Pancreas (tissue), 10 donors: ENCODE measurements at places on chromosomes 12 and 14. TPM values are rescaled to one million over a fixed set of nuclear protein-coding genes. Genes with fewer than 3 reads are reported as not detected.

GRCh38 chr14:93749076-93749420, 39.2 kb downstream of the PRIMA1 start:
- H3K36me3 ChIP-seq: no peaks in the 10 kb centered on the region
- H3K4me3 ChIP-seq: no peak overlapping the region
- H3K27me3 ChIP-seq: no peaks in the 10 kb centered on the region
- no peak for DNase-seq
- no peaks in the 10 kb centered on the region for H3K4me1 ChIP-seq

GRCh38 chr14:68624541-68625220, 168.2 kb downstream of the ZFP36L1 start:
- no peak overlapping the region for H3K27ac ChIP-seq
- H3K4me1 ChIP-seq: peaks cover 8% of the 10 kb centered on the region
- DNase-seq: no peak
- no peaks in the 10 kb centered on the region for H3K27me3 ChIP-seq

- H3K4me1 ChIP-seq: no peaks in the 10 kb centered on the region
- DNase-seq: no peak
- H3K4me3 ChIP-seq: no peak overlapping the region
- H3K27me3 ChIP-seq: no peaks in the 10 kb centered on the region
- H3K27ac ChIP-seq: no peak overlapping the region
- no peaks in the 10 kb centered on the region for H3K36me3 ChIP-seq
Observed at GRCh38 chr14:44529026-44529425, 21.9 kb upstream of the FSCB start.

GRCh38 chr14:91413547-91414474, 3.8 kb downstream of the CCDC88C start:
- peak overlapping the region; percentile 48 for H3K27ac ChIP-seq
- no peak overlapping the region for H3K4me3 ChIP-seq
- H3K36me3 ChIP-seq: no peaks in the 10 kb centered on the region
- peaks cover 31% of the 10 kb centered on the region for H3K4me1 ChIP-seq
- no peaks in the 10 kb centered on the region for H3K27me3 ChIP-seq

GRCh38 chr12:48216785-48217184, 13.7 kb upstream of the OR10AD1 start:
- no peaks in the 10 kb centered on the region for H3K36me3 ChIP-seq
- DNase-seq: no peak
- no peak overlapping the region for H3K27ac ChIP-seq
- no peak overlapping the region for H3K4me3 ChIP-seq

DNA sequence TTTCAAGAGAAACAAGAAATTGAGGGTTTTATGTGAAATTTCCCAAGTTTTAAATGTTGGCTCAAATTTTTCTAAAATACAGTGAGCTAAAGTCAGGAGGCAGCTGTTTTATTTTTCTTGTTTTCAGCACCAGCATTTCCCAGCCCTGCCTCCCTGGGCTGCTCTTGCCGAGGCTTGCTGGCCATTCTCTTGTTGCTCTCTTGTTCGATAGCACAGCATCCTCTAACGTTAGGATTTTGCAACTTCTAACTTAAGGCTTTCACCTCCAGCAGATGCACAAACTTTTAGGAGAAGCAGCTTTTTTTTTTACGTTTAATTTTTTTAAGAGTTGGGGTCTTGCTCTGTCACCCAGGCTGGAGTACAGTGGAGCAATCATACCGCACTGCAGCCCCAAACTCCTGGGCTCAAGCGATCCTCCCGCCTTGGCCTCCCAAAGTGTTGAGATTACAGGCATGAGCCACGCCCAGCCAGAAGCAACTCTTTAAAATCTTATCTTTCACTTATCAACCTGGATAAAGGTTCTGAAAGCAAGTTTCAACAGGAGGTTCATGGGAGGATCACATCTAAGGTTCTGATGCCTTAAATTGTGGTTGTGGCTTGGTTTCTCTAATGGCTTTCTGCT, 40.2 kb downstream of the B4GALNT3 start:
- no peaks in the 10 kb centered on the region for H3K27me3 ChIP-seq
- H3K4me3 ChIP-seq: no peak overlapping the region
- DNase-seq: no peak
- no peak overlapping the region for H3K27ac ChIP-seq
- no peaks in the 10 kb centered on the region for H3K36me3 ChIP-seq

The TSHR gene
- polyA plus RNA-seq: 0.30 TPM
